Glomerular endothelial cell (primary cell): ENCODE measurements at places on chromosomes 11 and 22. TPM values are rescaled to one million over a fixed set of nuclear protein-coding genes. Genes with fewer than 3 reads are reported as not detected.
A peak's percentile ranks its signal among the peaks of the same experiment; 100 is the strongest.

DDIAS gene
- total RNA-seq: 1.2 and 4.2 TPM in 2 replicates

DNA sequence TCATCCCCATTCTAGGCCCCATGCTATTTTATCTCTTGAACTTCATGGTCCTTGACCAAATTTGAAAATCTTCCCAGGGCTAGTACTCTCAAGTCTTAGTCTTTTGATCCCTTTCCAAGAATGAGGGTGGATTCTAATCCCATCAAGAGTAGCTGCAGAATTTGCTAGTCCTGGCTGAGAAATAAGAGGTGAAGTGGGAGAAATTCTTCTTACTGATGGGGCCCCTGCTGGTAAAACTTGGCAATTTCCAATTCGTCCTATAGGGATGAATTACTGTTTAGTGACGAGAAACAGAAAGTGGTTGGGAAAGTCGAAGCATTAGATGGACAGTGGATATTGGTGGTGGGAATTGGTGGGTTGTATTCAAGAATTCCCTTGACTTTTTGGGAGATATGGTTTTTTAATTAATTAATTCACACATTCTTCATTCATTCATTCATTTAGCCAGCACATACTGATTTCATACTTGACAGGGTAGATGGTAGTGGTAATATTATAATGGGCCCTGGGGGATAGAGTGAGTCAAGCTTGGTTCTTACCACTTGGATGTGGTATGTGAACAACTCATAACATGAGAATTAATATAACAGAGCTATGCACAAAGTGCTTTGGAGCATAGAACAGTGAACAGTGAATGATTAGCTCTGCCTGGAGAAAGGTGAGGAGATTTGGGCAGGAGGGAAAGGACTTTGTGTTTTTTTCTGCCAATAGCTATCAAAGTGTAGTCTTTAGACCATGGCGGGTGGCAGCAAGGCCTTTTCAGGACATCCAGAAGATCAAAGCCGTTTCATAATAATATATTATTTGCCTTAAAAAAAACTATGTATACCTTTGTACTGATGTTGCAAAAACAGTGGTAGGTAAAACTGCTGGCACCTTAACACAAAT is 103.8 kb downstream of the STIM1 start:
- DNase-seq: no peak

DNA sequence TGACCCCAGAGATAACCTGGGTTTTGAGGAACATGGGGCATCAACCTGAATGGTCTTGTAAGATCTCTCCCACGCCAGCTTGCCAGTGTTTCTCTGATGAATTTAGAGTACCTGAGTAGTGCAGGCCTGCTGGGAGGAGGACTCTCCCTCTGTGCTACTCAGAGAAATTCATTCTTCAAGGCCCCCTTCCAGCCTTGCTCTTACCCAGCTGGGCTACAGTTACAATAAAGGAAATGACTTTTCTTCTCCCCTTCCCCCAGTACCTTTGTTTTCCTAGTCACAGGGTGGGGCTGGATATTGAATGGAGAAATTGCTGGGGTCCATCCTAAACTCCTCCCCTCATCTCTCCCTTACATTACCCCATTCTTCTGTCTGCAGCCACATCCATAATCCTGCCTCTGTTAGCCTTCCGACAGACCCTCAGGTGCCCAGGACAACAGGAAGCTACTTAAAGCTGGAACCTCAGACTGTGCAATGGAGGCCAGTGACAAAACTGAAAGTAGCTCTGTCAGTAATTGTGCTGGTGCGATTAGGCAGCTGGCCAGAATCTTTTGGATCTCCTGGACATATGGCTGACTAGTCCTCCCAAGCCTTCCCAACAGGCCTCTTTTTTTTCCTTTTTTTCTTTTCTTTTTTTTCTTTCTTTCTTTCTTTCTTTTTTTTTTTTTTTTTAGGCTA is 17.4 kb downstream of the LIMK2 start:
- DNase-seq: no peak

DNA sequence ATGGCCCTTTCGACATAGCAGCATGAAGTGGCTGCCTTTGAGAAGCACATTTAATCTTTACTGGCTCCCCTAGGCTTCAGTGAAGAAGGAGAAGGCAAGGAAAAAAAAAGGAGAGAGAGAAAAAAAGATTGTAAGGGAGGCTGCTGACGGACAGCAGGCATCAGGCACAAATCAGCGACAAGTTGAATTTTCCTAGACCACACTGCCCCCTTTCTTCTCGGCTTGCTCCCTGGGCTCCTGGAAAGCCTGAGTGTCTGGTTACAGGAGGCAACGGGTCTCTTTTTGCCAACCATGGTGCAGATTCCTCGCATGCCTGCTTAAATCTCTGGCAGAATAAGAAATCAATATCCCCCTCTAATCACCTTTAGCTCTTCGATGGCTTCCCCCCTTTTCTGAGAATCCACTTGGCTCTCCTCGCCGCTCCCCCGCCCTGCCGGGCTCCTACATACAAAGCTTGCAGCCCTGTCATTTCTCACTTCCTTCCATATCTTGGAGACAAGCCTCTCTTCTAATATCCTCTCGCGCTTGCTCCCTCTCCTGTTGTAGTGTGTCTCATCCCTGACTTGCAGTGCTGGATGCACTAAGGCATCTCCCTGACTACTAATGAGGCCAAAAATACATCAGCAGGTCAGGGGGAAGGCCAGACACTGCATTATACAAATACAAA is 14.3 kb downstream of the BLID start:
- no peak for DNase-seq

GRCh38 chr22:41367039-41367679 is 14.6 kb upstream of the TEF start:
- no peak for DNase-seq

- no peak for DNase-seq
Measured at GRCh38 chr11:56624661-56625110, 10.0 kb upstream of the OR5M1 start.

DNA sequence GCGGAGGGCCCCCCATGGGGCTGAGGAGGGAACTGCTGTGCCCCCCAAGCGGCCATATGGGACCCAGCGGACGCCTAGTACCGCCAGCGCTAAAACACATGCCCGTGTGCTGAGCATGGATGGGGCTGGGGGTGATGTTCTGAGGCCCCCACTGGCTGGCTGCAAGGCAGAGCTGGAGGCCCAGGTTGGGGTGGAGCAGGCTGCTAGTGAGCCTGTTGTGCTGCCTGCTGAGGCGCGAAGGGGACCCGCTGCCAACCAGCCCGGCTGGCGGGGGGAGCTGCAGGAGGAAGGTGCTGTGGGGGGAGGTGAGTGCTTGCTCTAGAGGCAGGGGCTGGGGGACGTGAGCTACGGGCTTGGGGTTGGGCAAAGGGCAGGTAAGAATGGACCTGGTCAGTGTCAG is 3.2 kb downstream of the PCNX3 start:
- DNase-seq: no peak

DNA sequence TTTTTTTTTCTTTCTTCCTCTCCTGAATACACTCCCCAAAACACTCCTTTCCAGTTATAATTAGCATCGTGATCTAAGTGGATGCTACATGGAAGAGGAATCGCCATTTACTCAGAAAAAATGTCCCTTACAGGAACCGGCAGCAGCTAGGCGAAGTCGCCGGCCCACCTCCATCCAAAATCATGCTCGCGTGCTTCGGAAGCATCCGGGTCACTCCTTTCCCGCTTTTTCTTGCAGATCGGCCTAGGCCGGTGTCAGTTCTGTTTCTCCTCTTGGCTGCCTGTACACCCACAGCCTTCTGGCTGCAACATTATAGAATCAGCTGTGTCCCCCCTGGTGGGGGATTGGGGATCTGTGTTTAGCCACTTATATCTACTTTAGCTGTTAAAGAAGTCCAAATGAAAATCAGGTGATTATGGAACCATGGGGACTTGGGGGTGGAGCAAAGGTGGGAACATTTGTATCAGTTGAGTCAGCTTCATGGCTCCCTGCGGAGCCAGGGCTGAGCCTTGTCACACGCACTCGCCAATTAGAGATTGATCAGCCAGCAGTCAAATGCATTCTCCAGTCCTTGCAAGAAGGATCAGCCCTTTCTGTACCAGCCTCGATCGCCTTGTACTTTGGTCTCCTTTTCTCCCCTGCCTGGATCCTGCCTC is 36.3 kb downstream of the ASRGL1 start:
- DNase-seq: no peak

DNA sequence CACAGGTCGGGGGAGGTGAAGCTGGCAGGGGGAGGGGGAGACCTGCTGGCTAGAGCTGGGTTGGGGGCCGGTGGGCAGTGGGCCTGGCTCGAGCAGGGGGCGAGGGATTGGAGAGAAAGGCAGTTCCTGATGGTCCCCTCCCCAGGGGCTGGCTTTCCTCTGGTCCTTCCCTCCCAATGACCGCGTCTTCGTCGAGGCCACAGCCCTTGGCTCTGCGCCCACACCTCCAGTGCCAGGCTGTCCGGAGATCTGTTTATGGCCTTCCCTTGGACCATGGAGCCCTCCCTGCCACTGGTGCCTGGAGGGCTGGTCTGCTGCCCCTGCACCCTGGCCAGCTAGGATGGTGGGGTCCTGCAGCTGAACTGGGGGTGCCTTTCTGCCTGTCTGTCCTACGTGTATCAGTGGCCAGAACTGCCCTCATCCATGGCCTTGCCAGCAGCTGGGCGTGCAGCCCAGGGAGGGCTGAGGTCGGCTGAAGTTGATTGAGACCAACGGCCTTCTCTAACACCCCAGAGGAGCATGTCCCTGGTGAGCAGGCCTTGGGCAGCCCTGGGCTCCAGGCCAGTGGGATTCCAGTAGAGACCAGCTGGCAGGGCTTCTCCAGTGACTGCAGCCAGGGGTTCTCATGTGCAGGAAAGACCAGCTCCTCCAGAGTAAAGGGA is 12.3 kb downstream of the TANGO2 start:
- no peak for DNase-seq

DNA sequence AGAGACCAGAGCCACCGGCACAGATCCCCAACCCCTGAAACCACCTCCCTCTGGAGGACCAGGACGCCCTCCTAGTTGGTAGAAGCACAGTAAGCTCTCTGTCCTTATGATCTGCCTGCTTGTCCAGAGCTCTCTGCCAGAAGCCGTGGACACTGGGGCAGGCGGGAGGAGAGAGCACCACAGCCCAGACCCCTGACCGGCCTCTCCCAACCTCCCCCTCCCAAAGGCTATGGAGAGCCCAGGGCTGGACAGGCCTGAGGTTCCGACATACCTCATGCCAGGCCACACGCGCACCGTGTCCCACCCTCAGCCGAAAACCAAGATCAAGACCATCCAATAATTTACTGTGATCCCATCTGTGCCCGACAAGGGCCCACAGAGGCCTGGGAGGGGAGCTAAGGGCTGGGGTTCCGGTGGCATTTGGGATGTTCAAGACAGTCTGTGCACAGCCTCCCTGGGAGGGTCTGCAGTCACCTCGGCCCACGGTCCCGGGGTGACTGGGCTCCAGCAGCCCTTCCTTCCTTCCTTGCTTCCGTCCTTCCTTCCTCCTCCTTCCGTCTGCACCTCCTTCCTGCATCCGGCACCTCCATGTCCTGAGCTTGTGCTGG is 3.4 kb downstream of the HRAS start:
- DNase-seq: no peak

DNA sequence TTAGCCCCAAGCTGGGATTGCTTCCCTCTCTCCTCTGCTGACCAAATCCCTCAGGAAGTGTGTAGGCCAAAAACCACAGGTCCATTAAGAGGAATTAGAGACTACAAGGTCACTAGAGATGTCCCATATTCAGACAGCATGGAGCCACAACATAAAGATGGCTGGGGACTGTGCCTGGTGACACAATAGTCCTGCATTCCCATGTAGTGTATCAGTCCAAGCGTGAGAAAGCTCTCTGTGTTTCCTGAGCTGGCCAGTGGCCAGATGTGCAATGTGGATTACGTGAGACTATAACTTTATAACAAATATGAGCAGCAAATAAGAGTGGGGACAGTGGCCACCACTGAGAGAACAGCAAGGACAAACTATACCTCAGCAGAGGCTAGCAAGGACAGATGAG is 7.6 kb upstream of the MS4A10 start:
- peak; percentile 88 for DNase-seq
